ENCODE measurements at places on chromosomes 2 and 18.
A peak's percentile ranks its signal among the peaks of the same experiment; 100 is the strongest.

GRCh38 chr2:117607202-117607601 is 207.3 kb upstream of the DDX18 start:
- no peak for DNase-seq

DNA sequence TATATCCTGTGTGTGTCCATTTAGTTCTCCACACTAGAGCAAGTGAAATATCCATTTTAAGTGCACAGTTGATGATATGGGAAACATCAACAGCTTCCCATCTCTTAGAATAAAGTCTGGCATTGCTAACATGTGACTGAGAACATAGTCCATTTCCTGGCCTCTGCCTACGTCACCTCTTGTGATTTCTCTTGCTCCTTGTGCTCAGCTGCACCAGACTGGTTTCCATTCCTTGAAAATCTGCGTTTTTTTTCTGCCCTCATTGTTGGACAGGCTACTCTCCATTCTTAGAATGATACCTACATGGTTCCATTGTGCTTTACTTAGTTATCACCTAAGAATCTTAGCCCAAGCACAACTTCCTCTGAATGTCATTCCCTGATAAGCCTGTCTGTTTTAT is 851.2 kb upstream of the ID2 start:
- no peak for DNase-seq

DNA sequence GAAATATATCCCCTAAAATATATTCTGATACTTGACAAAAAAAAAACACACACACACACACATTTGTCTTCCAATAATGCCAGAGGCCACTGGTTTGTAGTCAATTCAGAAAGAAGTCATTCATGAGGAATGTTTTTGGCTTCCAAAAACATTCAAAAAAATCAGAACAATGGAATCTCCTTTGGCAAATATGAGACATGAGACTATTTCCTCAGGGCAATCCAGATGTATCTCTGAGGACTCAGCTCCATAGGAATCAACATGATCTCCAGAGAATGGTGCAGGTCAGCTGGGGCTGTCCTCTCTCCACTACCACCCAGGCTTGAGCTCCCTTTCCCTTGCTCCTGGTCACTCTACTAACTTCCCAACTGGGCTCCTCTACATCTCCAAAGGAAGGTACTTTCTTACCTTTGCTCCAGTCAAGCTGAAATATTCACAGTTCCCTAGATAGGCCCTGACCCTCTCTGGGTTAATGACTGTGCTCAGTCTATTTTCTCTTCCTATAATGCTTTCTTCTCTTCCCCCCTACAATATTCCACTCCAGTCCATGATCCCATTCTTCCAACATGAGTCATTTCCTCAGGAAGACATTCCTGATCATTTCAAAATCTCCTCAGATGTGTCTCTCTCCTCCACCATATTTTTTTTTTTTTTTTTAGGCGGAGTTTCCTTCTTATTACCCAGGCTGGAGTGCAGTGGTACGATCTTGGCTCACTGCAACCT is 145.3 kb downstream of the C1D start:
- peak; percentile 72 for DNase-seq

DNA sequence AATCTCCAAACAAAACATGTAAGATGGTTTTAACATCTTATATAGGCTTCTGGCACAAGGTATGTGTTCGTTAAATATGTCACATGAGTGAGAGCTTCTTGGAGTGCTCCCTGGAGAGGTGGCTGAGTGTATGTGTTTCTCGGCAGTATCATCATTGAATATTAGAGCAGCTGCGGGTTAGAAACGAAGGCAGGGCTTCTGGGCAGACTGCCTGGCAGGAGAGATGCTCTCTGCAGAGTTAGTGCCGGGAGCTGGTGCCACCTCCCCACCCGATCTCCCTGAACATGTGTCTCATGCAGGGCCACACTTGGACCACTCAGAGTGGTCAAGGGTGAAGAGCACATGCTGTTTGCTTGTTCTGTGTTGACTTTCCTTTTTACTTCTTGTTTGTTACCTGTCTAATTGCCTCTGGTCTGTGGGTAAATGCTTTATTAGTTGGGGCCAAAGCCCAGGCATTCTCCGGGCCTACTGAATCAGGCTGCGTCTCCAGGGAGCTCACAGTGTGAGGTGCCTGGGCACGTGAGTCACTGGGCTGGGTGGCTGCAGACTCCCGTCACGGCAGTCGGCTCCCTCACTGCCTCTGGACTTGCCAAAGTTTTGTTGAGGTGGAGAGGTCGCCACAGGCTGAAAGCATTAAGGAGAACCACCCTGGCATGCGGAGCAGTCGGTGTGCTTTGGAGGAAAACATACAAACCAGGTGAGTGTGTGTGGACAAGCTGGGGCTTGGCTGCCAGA is 246.6 kb downstream of the FHOD3 start:
- DNase-seq, result no peak

- no peak for DNase-seq
Measured at GRCh38 chr2:70081221-70081620, 6.1 kb upstream of the PCBP1 start.

- DNase-seq, result no peak
Measured at GRCh38 chr18:79337184-79337583, 58.5 kb upstream of the NFATC1 start.

DNA sequence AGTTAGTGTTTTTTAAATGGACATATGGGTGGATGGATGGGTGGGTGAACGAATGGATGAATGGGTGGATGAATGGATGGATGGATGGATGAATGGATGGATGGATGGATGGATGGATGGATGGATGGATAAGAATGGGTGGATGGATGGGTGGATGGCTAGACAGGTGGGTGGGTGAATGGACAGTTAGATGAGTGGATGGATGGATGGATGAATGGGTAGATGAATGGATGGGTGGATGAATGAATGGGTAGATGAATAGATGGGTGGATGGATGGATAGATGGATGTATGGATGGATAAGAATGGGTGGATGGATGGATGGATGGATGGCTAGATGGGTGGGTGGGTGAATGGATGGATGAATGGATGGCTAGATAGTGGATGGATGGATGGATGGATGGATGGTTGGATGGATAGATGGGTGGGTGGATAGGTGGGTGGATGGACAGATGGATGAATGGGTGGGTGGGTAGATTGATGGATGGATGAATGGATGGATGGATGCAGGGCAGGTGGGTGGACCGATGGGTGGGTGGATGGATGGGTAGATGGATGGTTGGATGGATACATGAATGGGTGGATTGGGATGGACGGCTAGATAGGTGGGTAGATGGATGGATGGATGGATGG is 64.0 kb downstream of the CTIF start:
- no peak for DNase-seq

DNA sequence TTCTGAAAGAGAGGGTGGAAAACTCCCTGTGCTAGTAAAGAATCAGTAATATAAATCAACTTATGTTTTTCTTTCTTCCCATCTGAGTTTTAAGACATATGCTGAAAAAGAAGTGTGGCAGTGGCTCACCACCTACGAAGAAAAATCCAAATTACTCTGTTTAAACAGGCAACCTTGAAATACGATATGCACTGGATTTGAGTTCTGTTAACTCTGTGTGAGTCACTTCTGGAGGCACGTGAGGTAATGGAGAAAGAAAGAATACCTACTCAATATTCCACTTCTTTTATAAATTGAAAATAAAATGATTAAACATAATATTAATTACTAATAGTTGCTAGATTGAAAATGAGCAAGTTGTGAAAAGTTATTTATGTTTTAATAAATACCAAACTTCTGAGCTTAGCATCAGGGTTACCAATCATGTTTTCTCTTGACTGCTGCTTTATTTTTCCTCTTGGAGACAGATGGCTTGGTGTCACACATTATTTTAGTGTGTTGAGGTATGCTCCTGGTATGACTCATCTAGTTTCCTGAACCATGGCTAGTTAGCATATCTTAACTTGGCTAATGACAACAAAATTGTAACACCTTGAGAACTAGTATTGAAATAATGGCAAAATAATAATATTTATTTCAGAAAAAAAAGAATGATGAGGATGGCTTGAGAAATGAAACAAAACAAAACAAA is 1705.5 kb upstream of the PIK3C3 start:
- peak; percentile 10 for DNase-seq

GRCh38 chr2:205273148-205273547 is 409.2 kb upstream of the NRP2 start:
- no peak for DNase-seq

DNA sequence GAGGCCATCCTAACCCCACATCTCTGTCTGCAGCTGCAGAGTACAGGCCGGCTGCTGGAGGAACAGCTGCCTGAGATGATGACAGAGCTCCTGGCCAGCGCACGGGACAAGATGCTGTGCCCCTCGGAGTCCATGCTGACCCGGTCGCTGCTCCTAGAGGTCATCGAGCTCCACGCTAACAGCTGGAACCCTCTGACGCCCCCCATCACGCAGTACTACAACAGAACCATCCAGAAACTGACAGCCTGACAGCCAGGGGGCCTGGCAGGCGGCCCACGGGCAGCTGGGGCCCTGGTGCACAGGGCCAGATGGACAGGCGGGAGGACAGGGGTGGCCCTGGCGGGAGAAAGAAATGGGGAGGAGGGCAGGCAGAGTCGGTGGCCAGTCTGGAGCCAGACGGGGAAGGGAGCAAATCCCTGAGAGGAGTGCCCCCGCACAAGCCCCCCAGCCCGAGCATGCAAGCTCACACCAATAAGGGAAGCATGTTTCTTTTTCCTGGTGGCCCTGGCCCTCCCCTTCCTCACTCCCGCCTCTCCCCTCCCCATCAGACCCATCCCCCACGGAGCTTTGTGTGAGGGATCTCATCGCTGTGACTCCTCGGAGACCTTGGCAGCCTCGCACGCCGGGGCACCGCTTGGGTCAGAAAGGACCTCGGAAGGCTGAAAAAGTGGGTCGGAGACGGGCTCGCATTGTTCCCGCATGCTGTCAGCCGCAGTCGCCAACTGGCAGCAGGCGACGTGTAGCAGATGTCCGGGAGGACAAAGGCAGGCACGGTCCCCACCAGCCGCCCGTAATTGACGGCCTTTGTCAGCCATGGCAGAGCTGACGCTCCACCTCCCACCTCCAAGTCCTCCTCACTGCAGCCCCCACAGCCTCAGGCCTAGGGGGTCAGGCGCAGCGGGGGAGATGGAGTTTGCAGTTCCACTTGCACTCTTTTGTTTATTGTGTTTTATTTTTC is 91.2 kb downstream of the SMAD7 start:
- DNase-seq, result no peak

DNA sequence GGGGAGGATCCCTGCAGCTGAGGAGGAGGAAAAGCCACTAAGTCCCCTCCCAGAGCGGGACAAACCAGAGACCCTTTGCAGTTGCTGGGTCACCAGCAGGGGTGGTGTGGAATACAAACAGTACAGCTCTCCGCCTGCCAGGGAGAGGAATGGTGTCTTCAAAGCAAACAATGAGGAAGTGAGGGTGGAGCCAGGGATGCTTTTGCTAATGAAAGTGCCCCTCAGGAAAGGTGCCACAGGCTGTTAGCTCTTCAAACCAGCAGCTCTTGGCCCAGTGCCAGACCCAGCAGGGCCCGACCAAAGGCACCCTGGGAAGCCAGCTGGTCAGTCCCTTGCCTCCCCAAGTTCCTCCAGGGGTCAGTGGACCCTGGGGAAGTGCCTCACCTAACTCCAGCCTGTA is 102.8 kb downstream of the HIBCH start:
- DNase-seq, result peak; percentile 14

- DNase-seq, result peak; percentile 1
Measured at GRCh38 chr2:240245706-240246105, 105.2 kb upstream of the OTOS start.

- DNase-seq, result peak; percentile 45
Measured at GRCh38 chr18:26909599-26910290, 44.2 kb upstream of the AQP4 start.

DNA sequence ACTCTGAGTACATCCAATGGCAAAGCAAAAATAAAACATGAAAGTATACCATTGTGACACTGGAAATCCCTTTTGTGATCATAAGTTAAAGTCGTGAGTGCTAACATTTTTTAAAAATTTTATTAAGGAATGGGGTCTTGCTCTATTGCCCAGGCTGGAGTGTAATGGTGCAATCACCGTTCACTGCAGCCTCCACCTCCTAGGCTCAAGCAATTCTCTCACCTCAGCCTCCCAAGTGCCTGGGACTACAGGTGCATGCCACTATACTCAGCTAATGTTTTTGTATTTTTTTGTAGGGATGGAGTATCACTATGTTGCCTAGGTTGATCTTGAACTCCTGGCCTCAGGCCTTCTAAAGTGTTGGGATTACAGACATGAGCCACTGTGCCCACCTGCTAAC is 14.3 kb upstream of the TNFAIP6 start:
- no peak for DNase-seq

DNA sequence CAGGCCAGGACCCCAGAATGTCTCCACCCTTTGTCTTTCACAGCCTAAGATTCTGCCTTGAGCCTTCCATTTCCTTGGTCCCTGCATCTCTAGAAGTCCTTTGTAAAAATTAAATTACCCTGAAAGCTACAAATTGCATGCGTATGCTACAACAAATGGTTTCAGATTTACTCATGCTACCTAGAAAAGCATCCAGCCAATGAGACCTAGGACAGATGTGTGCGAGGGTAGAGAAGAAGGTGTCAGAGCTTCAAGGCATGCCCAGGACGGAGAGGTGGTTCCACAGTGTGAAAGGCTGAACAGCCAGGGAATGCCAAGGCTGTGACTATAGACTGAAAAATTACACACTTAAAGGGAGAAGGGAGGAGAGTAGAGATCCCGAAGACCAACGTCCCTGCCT is 40.2 kb downstream of the CCBE1 start:
- no peak for DNase-seq

DNA sequence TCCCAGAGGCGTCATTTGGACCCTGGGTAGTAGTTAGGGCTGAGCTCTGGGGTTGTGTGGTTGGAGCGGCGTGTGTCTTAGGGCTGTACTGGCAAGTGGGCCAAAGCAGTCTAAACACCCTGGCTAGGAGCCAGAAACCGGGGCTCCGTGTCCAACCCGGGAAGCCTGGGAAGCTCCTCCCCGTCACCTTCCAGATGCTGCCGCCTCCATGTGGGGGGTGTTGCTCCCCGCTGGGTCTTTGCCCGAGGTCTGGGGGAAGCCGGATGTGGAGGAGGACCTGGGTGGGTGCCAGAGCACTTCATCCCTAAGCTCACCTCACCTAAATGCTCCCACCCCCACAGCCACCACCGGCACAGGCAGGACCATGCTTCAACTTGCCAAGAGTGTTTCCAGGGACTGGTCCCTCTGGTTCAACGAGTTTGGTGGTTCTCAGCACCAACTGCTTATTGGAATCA is 25.4 kb downstream of the TET3 start:
- DNase-seq, result peak; percentile 56

DNA sequence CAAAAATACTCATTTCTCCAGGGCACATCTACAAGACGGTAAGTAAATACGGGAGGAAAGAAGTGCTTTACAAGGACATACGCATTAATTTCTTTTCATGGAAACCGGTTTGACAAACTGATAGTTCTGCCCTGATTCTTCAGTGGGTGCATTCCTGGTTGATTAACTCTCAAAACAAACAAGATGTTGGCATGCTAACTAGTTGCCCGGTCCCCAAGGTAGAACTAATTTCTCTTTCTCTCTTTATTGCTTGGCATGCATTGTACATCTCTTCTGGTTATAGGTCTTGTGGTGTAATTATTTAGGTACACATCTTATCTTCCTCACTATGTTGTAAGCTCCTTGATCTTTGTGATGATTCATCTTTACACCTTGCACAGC is 46.9 kb upstream of the SPATS2L start:
- no peak for DNase-seq

- no peak for DNase-seq
Measured at GRCh38 chr18:67553437-67553836, 36.9 kb upstream of the DSEL start.
